ENCODE measurements at places on chromosomes 1 and 21.

- no peak for DNase-seq
Measured at GRCh38 chr1:59124166-59124565, 172.7 kb upstream of the FGGY start.

DNA sequence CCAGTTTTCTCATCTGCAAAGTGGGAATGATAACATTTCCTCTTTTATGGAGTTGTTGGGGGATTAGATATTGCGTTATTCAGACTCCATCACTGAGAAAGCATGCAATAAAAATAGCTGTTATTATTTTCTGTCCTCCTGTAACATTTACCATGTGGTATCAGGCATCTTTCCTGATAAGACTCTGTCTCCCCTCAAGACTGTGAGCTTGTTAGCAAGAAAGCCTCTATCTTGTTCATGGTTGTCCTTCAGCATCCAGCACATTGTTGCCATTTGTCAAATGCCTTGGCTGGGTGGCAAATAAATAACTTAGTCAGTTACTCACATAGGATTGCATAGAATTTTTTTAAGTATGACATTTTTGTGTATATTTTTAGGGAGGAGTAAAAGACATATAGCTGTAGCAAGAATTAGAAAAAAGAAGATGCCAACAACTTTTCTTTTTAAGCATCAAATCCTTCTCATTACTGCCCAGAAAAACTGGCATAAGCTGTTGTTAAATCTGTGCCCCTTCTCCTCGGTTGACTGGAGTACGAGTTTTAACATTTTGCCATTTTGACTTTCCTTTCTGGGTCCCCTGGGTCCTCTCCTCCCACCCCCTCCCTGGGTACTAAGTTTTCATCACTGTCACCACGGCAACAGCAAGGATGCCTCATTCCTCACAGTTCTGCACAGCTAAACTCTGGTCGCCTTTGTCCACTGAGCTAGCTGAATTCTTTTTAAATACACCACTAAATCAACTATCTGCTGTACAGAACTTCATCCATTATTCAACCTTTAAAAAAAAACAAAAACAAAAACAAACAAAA lies 1.0 kb upstream of the JAM2 start:
- no peak for DNase-seq

- DNase-seq = no peak
Measured at GRCh38 chr1:237444120-237444790, 402.3 kb downstream of the RYR2 start.

DNA sequence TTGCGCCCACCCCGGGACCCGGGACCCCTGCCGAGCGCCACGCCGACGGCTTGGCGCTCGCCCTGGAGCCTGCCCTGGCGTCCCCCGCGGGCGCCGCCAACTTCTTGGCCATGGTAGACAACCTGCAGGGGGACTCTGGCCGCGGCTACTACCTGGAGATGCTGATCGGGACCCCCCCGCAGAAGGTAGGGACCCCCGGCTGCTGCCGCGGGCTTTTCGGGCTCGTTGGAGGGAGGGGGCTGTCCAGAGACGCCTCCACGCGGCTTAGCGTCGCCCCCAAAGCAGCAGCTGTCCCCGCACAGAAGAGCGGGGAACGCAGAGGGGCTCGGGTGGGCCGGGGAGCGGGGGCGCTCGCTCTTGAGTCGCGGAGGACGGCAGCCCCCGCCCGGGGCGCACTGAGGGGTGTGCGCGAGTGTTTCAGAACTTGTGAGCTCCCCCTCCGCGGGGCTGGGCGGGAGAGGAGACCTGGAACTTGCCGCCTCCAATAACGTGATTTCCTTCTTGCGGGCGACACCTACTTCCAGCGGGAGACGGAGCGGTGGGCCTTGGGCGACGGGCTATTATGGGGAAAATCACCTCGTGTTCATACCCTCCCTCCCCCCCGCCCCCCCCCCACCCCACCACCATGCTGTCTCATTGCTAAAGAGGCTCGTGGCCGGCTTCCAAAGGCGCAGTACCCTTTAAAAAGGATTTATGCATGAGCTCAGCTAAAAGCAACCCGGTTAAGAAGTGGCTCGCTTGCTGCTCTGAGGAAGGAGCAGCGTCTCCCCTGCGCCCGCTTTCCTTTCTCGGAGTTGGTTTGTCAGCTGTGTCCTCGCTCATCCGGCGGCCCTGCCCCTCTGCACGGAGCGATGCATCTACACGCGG lies 664 bp downstream of the BACE2 start:
- no peak for DNase-seq

GRCh38 chr1:111837393-111837792 lies 81.7 kb downstream of the DDX20 start:
- no peak for DNase-seq

- no peak for DNase-seq
Measured at GRCh38 chr21:25081096-25081495, 526.2 kb downstream of the MRPL39 start.

DNA sequence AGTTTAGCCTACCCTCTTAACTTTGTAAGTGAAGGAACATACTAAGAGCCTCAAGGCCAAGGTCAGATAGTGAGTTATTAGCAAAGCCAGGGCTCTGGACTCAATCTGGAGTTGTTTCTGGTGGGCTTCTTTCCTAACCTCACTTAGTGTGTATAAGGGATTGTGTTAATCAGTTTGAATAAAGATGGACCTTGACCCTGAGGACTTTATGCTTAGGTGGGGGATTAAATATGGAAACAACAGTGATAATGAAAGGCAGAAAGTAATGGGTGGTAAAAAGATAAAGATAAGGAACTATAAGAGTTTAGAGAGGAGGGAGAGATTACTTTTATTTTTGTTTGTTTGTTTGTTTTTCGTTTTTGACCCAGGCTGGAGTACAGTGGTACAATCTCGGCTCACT lies 5.5 kb downstream of the RABGAP1L start:
- no peak for DNase-seq

DNA sequence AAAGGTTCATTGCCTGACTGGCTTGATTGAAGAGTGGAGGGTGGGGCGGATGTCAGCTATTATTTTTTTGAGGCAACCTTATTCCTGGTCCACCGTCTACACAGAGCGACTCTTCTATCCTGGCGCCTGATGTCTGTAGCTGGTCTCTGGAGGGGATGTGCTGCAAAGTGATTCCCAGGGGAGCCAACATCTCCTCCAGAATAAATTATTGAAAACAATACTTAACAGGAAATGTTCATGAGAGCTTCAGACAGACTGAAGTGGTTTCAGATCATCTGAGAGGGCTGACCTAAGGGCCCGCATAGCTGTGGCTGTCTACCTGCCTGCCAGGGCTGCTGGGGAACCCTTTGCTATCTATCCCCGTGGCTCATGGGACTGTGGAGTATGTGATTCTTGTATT lies 66.7 kb downstream of the TEX35 start:
- no peak for DNase-seq

DNA sequence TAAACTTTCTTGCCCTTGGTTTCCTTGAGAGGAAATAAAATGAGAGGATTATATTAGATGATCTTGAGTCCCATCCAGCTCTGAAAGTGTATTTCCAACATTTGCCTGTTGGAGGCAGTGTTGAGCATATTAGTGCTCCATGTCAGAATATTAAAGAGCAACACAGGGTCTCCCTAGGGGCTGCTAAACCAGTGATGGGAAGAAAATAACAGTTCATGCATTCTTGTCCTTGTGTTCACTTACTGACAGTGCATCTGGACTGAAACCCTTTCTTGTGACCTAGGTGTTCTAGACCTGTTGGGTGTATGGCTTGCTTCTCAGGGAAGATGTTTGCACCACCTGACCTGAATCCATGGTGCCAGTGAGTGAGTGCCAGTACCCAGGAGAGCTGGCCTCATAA lies 124.7 kb upstream of the KIAA0040 start:
- DNase-seq = no peak

DNA sequence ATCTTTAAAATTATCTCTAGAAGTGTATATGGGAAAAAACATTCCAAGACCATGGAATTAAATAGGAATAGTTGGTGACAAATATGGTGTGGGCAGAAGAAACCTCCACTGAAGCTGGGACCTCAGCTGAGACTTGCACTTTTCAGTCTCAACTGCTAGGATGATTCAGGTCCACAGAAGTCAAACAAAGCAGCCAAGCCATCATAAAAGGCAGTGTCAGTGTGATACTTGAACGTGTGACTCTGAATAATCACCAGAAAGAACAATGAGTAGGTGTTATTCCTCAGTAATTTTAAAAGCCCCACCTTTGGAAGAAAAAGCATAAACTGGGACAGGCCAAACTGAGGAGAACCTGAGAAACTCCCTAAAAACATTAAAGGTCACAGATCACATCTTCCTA lies 90.7 kb downstream of the ZNF281 start:
- no peak for DNase-seq

DNA sequence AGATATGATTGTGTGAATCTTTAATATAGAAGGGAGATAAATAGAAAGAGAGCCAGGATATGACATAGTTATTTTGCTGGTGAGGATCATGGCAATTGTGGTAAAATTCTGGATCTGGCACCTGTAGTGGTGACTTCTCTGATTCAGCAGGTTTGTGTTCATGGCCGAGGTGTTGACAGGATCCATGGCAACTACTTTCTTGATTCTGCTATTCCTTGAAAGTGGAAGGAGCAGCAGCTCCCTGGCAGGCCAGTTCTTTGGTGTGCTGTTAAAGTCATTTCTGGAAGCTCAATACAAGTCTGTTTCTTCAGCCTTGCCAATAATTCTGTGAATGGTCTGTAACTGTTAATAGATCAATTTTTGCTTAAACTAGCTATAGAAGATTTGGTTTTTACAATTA lies 33.4 kb downstream of the RGS4 start:
- DNase-seq = no peak

GRCh38 chr1:2416403-2416802 lies 4.0 kb upstream of the PEX10 start:
- DNase-seq = no peak

DNA sequence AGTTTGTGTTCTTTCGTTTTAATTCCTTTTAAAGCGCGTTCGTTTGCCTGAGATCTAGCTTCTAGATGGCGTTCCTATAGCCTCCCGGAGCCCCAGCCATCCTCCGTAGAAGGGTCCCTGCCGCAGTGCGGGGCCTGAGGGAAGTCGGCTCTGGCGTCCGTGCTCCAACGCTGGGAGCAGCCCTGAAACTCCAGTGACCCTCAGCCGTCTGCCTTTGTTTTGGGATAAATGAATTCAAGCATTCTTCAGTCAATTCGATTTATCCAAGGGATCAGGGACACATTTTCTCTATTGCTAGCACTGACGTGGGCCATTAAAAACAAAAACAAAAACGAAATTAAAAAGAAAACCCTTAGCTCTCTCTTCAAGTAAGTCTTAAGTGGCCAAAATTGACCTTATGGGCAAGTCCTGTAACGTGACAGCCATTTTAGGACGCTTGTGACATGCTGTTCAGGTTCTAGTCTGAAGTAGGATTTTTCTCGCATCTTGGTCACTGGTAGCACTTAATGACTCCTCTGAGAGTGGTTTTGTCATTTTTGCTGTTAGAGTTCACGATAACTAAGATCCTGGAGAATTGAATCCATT lies 742 bp upstream of the HSPA13 start:
- DNase-seq = no peak

DNA sequence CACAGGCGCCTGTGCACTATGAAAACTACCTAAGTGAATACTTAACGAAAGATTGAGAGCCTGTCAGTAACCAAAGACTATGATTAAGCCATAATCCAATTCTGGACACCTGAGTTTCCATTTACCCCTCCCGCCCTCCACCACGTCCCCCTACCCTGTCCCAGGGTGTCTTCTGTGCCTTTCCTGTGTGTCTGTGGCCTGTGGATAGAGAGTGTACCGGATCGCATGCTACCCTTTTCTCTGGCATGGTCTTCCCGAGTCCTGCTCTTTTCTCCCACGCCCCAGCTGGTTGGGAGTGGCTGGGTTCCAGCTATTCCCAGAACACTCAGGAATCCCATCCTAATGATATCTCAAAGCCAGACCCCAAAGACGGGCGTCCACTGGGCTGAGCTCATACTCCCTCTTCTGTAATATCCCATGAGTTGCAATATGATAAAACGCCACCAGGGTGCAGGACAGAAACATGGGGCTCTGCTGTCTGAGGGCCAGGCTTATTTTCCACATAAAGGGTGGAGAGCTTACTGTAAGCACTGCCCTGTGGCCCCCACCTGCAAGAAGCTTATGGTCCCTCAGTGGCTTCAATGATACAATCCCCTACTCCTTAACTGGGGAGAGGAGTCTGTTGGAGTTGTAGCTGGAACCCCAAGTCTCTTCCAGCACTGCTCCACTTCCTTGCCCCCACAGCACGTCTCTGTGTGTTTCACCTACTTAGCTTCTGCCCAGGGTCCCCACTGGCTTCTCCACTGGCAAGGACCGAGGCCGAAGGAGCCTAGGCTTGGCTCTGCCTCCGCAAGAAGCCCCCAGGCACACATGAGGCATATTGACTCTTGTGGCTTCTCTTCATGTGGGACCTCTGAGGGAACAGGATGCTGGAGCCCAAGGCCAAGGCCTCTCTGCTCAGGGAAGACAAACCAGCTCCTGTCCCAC lies 17.6 kb upstream of the ALX3 start:
- no peak for DNase-seq

DNA sequence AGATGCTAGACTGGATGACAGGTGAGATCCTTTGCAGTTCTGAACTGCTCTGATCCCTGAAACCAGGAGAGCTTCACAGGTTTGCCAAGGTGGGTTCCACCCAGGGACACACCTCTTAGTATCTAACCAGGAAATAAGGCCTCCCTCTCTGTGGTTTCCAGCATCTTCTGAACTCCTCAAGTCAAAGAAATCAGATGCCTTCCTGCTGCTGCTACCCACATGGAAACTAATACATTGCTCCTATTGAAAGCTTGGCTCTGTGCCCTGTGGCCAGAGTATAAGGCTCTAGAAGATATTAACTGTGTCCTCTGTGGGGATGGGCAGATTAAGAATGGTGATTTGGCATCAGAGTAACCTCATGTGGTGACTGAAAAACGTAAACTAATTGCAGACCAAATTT lies 75.0 kb upstream of the MRPS6 start:
- DNase-seq = no peak

DNA sequence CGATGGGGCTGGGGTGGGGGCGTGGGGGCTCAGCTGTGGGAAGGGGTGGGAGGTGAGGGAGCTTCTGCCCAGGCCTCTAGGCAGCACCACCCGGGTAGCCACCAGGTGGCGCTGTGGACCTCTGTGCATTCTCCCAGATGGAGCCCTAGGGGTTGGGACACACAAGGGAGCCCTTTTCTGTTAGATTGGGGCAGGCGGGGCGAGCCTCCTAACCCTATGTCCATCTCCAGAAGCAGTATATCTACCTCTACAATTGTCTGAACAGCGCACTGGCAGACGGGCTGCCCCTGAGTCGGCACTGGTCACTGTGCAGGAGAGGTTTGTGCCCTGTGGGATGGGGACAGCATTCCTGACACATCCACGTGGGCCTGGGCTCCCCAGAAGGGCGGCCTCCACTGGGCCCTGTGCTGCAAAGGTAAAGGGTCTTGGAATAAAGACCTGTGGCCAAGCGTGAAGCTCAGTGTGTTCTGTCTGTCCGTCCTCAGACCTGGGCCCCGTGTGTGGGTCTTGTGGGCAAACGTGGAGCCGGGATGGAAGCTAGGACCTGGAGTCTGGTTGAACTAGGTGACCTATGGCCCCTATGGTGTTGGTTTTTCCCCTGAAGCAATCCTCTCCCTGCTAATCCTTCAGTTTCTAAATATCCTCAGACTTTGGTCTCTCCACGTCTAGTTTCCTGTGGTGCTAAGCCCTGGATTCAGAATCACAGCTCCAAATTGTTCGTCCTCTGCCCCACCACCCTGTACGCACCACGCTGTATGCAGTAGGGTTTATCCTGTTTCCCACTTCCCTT lies 4.4 kb upstream of the LGR6 start:
- no peak for DNase-seq
